ENCODE measurements at places on chromosomes 16 and 17.

DNA sequence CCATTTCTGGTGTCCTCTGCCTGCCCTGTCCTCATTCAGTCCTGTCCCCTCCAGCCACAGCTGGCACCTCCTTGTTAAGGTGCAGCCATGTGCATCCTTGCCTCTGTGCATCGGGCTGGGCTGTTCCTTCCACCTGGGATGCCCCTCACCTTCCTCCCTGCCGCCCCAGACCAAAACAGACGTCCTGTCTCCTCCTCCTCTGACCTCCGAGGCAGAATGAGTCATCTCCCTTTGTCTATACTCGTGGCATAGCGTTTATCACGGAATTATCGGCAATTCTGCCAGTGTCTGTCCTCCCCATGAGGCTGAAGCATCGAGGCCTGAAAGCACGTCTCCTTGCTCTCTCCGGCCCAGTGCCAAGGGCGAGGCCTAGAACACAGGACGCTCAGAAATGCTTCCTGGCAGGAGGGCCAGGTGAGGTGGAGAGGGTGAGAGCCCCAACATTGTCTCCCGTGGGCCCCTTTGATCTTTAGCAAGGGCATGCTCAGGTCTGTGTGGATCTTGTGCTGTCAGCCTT is 4.6 kb downstream of the RAI1 start:
- DNase-seq, result no peak

DNA sequence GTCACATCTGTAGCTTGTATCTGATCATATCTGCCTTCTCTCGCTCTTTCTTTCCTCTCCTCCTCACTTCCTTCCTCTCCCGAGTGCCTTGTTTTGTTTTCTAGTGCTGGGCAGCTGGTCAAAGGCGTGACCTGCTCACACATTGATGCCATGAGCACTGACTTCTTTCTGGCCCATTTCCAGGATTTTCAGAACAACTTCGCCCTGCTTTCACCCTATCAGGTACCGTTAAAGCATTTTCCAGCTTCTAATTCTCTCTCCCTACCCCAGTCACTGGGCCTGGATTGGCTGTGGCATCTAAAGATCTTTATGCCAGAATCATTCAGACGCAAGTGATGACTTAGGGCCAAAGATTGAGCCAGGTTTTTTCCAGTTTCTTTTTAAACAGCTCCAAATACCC is 55.5 kb downstream of the OTOA start:
- DNase-seq, result no peak

- no peak for DNase-seq
These were observed 16.0 kb downstream of the SOX8 start for GRCh38 chr16:997440-998051.

DNA sequence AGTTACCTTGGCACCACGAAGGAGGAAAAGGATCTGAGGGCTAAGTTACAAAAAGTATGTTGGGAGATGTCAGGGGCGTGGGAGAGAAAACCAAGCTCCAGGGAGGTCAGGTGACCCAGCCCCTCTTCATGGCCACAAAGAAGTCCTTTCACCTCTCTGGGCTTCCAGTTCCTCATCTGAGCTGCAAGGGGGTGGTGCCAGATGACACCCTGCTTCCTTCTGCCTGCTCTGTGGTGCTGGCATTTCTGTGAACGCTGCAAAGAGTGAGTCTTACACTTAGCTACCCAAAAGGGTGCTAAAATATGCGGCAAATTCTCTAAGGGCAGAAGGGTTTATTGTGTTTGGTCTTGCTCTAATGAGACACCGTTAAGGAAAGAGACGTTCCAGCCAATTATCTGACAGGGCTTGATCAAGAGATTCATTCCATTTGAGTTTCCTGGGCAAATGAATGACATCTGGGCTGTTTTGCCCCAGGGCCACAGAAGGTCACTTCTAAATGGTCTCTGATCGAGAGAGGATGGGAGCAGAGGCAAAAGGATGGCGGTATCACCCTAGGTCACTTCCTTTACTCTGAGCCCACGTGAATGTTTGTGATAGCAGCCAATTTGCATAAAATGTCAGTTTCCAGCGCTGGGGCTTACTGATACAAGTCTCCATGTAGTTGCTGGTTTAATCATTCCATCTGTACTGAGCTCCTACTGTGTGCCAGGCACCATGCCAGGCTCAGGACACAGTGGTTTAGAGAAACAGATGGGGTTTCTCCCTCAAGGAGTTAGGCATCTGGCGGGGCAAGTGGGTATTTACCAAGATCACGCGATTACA is 210.2 kb downstream of the KATNIP start:
- DNase-seq, result no peak

DNA sequence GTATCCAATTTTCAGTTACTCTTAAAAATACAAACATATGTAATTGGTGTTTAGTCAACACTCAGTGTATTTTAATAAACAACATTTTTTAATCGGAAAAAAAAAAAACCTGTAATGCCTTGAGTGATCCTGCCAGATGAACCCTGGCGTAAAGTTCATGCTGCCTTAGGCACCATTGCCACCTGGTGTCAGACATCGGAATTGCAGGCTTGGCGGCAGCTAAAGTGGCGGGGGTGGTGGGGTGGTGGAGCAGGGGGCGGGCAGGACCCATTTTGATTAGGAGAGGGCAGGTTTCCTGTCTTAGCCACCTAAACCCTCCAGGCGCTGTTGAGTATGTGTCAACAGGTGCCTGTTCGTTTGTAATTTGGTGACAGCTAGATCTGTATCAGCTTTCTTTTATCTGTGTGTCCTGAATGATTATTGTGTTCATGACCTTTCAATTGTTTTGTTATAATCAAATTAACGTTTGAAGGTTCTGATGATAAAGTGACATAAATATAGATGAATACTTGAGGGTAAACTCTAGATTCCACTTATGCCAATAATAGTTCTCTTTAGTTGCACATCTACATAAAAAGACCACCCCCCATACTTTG is 588.7 kb downstream of the CDH13 start:
- peak; percentile 45 for DNase-seq

DNA sequence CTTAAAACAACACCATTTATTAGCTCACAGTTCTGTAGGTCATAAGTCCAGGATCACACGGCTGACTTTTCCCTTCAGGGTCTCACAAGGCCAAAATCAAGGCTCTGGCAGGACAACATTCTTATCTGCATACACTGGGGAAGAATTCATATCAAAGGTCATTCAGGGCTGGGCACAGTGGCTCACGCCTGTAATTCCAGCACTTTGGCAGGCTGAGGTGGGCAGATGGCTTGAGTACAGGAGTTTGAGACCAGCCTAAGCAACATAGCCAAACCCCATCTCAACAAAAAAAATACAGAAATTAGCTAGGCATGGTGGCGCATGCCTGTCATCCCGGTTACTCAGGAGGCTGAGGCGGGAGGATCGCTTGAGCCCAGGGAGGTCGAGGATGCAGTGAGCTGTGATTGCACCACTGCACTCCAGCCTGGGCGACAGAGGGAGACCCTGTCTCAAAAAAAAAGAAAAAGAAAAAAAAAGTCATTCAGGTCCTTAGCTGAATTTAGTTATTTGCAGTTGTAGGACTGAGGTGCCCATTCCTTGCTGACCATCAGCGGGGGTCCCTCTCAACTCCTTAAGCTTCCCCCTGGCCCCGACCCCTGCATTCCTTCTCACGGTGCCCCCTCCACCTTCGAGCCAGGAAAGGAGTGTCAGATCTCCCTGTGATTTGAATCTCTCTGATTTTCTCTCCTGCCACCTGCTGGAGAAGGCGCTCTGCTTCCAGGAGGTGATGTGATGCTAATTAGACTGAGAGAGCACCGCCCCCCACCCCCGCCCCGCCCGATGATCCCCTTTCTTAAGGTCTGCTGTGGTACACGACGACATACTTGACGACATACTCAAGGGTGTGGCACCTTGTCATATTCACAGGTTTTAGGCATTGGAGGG is 91.8 kb upstream of the CLEC18A start:
- DNase-seq, result no peak

- no peak for DNase-seq
These were observed 6.6 kb downstream of the VAT1 start for GRCh38 chr17:43015579-43015978.

Data from left lobe of liver (tissue), 2 donors.